Stimulated activated CD4-positive, alpha-beta T cell treated with anti-CD3 and anti-CD28 coated beads, Interleukin-15, amount 100 ng/mL, for 48 hours (primary cell): ENCODE measurements at places on chromosomes 5 and 9.

GRCh38 chr9:136339173-136339957 lies 12.0 kb downstream of the GPSM1 start:
- DNase-seq: peak; percentile 24

GRCh38 chr5:139394123-139394653 lies 716 bp downstream of the PROB1 start:
- DNase-seq: no peak

DNA sequence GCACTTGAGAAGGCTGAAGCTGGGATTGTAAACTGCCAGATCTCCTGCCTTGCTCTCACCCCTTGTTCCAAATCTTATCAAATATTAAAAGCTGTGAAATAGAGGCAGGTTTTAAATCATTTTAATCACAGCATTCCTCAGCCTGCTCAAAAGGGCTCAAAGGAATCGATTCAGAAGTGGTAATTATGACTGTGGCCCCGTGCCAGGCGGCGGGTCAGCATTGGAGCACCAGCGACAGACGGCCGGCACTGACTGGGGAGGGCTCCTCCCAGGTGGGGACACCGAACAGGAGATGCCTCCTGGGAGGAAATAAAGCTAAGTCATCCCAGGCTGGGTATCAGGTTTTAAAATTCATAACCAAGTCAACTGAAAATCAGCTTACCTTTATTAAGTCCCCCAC lies 66.7 kb downstream of the KCNIP1 start:
- no peak for DNase-seq

- DNase-seq: no peak
Measured at GRCh38 chr5:155017610-155018009, 4.1 kb downstream of the KIF4B start.

DNA sequence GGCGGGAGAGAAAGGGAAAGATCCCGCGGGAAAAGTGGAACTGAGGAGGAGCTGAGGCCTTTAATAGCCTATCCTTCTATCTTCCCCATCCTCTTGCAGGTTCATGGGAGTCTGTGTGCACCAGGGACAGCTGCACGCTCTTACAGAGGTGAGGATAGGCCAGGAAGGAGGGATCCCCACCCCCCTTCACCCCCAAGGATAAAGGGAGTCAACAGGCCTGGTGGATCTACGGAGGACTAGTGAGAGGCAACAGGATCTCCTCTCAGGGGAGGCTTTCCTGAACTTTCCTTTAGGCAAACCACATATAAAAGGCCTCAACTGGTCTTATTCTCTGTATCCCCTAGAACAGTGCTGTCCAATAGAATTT lies 1.1 kb downstream of the TESK1 start:
- DNase-seq: no peak

DNA sequence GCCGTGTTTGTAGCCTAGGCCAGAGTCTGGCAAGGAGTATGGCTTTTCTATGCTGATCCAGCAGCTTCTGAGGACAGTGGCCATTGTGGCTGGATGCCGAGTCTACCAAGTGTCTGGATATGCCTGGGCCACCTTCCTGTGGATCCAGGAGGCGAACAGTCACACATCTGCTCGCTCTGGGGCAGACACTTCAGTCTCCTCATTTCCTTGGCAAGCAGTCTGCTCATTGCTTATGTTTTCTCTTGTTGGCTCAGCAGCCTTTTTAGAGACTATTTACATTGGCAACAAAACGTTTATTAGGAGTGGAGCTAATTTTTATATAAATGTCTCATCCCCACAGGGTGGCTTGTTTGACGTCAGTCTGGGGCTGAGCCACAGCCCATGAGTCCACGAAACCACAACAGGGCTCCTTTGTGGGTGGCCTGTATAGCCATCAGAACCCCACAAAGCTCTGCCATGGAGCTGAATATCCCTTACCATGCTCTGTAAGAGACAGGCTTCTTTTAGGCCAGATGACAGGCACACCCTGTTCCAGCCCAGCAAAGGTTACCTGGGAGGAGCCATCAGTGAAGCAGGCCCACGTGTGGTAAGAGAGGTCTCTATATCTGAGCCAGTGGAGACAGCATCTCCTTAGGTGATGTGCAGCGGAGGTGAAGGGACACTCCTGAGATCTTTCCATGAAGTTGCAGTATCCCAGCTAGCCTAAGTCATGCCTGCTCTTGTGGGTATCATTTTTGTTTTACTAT lies 221.7 kb downstream of the DIRAS2 start:
- DNase-seq: no peak

GRCh38 chr5:134551901-134552300 lies 26.4 kb downstream of the JADE2 start:
- no peak for DNase-seq

DNA sequence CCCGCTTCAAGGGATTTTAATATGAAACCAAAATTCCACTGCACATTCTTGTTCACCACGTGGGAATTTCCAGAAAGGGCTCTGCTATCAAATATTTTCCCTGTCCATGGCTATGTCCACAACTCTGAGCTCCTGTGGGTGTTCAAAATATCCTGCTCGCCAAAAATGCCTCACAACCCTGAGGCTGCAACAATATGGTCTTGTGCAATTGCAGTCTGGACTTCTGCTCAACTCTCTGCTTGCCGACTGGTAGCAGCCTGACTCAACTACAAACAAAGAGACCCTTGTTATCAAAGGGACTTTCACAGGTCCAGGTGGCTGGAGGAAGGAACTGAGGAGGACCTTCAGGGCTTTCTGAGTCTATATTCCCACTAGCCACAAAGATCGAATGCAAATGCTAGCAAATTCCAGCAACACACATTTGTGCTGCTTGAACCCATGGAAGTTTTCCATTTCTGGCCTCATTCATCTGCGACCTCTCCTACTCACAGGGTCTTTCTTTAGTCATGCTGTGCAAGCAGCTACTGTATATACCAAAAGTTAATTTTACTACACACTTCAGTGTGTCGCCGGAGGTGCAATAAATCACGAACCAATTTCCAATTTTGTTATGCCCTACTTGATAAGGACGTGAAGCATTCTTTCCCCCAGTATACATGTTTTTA lies 169.2 kb upstream of the SLC30A5 start:
- no peak for DNase-seq

DNA sequence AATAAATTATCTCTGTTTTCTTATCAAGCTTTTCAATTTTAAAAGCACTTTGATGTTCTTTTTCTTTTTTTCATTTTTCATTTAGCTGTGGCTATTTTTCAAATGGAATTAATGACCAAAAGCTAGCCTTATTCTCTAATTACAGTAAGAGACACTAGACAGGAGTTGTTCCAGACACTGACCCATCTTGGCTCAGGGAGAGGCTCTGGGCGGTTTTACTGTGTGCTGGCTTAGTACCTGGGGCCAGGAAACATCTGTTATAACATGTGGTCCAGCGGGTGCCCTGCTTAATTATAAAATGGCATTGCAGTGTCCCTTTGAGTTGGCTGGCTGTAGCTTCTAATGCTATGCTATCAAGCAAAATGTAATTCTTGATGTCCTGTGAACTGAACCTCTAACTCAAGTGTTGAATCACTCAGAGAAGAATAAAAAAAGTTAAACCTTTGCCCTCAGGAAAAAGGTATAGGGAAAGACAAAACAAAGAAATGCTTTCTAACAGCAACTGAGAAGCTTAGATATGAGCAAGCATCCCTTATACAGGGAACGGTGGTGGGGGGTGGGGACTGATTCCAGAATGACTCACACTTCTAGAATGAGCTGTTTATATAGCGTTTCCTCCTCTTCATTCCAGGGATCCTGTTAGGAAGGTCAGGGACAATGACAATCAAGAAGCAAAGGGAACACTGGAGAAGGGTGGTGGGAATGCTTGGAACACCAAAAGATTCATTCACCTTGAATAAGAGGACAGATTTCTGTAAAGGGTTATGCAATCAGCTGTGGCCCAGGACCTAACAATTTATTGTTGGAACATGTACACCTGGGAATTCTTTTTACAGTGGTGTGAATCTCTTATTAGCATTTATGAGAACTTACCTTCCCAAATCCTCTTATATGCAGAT lies 58.7 kb upstream of the NFIB start:
- DNase-seq: no peak

- no peak for DNase-seq
Measured at GRCh38 chr5:106827061-106827460, 843.7 kb downstream of the EFNA5 start.

- DNase-seq: no peak
Measured at GRCh38 chr9:134925011-134925511, 7.3 kb upstream of the FCN1 start.

DNA sequence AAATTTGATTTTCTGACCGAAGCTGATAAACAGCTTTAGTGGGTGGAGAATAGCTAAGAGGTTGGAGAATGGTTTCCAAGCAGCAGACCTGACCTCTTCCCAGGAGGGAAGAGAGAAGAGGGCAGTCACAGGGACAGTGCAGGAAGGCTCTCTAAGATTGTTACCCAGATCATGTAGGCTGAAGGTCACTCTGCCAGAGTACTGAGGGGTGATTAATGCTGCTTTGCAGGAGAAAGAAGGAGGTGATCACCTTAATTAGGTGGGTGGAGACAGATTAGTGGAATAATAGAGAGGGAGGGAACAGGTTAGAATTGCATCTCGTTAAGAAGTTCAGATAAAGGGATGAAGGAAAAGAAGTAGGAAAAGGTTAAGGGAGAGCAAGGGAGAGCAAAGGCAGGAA lies 440.5 kb downstream of the BRINP1 start:
- no peak for DNase-seq

GRCh38 chr5:61340775-61341361 lies 8.8 kb downstream of the ZSWIM6 start:
- no peak for DNase-seq

GRCh38 chr9:96398582-96399324 lies 15.2 kb upstream of the SLC35D2 start:
- no peak for DNase-seq

DNA sequence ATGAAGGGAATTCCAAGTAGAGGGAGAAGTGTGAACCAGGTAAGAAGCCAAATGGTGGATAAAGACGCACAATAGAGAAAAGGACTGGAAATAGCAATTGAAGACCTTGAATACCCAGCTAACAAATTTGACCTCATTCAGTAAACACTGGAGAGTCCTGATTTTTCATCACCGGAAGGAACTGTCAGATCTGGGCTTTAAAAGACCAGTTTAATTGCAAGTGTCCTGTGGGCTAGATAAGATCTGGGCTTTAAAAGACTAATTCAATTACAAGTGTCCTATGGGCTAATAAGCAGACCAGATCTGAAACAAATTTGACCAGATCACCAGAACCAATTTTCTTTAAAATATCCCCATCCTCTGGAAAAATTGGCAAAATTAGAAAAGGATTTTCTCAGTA lies 380.0 kb downstream of the ACTL7B start:
- DNase-seq: no peak

DNA sequence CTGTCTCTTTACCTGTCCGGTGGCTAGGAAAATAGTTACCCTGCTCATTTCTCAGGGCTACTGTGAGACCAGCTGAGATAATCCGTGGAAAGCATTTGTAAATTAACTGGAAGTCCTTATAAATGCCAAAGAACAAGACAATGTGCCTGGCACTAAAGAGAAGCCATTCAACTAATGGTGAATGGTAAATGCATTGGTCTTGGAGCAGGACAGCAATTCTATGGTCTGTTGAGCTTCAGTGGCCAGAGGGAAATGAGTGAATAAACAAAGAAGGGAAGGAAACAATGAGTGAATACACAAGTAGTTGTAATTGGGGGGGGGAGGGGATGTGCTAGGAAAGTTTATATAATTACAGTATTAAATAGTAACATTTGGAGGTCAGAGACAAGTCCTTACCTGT lies 353.6 kb downstream of the SEMA5A start:
- DNase-seq: no peak

GRCh38 chr9:136019041-136019680 lies 58.0 kb upstream of the UBAC1 start:
- DNase-seq: no peak

GRCh38 chr5:45410304-45410995 lies 285.7 kb downstream of the HCN1 start:
- DNase-seq: no peak

- DNase-seq: no peak
Measured at GRCh38 chr5:96410013-96410412, 23.0 kb downstream of the PCSK1 start.

GRCh38 chr5:73997960-73998359 lies 372.0 kb downstream of the ARHGEF28 start:
- no peak for DNase-seq
